NK-92 treated with Interleukin-12 subunit alpha and Interleukin-12 subunit beta, amount 100 ng/mL, for 24 hours (cell line): ENCODE measurements at places on chromosomes 2 and 18.

DNA sequence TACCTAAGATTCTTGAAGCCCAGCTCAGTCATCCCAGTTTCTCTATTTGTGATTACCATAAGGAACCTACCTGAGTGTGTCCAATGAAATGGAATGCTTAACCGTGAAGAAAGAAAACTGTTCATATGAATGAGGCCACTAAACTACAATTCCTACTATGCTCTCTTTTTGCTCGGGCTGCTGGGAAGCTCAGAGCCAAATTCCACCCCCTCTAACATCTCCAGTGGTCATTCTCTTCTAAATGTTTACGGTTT, 8.3 kb downstream of the MYCN start:
- DNase-seq = no peak

DNA sequence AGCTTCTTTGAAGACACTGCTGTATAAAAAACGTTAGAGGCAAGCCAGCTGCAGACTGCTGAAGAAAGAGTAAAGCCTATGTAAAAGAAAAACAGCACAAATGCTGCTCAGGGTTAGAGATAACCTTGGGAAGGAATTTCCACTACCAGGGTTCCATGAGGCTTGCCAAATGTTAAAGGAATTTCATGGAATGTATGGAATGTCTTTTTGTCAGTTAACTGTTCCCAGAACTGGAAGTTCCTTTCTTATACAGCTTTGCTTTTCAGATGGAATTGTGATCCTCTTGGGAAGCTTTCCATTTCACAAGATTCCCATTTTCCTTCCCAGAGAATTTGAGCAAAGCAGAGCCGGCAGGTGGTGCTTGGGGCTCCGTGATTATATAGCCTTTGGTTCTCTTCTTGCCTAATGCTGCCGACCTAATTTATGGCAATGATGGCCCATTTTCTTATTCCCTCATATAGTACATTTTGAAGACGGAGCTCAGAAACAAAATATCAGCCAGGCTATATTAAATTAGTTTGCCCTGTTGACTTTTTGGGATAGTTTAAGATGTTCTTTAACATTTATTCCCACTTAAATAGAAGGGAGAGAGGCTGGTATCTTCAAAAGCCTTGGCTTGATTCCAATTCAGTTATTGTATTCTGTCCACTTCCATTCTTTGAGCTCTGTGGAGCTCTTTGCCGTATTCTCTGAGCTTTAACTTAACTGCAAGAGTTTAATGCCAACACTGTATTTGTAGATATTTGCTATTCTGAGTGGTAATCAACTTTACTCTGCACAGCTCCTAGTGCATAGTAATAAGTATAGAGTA, 162.3 kb downstream of the PHLPP1 start:
- DNase-seq = no peak

- no peak for DNase-seq
These were observed 633 bp downstream of the KIAA1328 start for GRCh38 chr18:36829362-36830157.

DNA sequence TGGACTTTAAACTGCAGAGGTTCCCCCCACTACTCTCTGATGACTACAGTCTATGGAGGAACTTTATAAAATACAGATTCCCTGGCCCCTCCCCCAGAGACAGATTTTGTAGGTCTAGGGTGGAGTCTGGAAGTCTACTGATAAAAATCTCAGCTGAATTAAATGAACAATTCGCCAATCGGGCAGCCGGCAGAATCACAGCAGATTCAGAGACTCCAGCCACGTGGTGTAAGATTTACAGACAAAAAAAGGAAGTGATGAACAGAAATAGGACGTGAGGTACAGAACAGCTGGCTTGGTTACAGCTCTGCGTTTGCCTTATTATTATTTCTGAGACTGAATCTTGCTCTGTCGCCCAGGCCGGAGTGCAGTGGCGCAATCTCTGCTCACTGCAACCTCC, 21.4 kb upstream of the MTA3 start:
- no peak for DNase-seq

- DNase-seq = no peak
These were observed 214.4 kb upstream of the SLC39A10 start for GRCh38 chr2:195442458-195443175.
